ENCODE measurements at places on chromosomes 7 and 10.
A peak's percentile ranks its signal among the peaks of the same experiment; 100 is the strongest.

- no peak for DNase-seq
Observed at GRCh38 chr7:41190581-41190980, 512.3 kb downstream of the INHBA start.

GRCh38 chr7:85554236-85555178, 367.7 kb upstream of the SEMA3D start:
- DNase-seq: peak; percentile 44

DNA sequence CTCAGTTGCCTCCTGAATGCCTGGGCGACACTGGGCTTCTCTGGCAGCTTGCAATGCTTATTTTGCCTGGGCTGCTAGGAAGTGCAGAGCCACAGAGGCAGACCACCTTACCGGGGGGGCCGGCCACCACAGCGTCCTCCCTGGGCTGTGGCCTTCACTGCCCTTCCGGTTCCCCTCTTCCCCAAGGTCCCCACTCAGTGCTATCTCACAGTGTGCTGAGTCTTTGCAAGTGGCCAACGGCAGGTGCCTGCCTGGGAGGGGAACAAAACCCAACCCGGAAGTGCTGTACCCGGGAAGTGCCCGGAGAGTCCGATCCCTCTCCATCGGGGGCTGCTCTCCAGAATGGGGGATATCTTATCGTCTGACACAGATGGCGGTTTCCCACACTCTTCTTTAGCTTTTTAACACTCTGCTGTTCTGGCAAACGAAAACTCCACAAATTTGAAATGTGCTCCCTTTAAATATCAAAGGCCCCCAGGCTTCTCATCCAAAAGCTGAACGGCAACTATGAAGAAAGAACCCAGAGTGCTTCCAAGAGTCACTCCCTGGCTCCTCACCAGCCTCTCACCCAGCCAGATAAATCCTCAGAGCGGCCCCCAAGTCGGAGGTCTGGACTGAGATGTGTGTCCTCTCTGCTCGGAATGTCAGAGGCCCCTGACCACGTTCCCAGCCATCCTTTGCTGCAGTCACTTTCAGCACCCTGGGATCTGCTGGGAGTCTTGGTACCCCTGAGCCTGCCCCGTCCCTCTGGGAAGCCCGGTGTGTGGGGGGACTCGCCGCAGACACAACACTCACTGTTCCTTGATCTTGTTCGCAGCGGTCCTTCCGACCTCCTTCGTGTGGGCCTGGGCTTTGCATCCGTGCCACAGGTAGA, 165.1 kb downstream of the SVIL start:
- DNase-seq: no peak

DNA sequence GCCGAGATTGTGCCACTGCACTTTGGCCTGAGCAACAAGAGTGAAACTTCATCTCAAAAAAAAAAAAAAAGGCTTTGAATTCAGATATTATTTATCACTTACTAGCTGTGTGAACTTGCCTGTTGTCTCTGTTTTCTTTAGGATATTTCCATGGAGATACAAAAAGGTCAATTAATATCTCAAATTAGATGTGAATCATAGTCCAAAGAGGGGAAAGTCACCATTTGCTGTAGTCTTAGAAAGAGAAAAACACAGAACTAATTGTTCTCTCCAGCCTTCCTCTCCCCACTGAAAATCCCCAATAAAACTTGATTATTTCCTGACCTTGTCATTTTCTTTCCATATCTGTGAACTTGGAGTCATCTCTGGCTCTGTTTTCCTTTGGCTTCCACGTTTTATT, 21.2 kb downstream of the HEPACAM2 start:
- DNase-seq: no peak

GRCh38 chr10:77006836-77007511, 630.6 kb downstream of the KCNMA1 start:
- DNase-seq: no peak

GRCh38 chr7:7706101-7706511, 12.3 kb downstream of the RPA3 start:
- no peak for DNase-seq

DNA sequence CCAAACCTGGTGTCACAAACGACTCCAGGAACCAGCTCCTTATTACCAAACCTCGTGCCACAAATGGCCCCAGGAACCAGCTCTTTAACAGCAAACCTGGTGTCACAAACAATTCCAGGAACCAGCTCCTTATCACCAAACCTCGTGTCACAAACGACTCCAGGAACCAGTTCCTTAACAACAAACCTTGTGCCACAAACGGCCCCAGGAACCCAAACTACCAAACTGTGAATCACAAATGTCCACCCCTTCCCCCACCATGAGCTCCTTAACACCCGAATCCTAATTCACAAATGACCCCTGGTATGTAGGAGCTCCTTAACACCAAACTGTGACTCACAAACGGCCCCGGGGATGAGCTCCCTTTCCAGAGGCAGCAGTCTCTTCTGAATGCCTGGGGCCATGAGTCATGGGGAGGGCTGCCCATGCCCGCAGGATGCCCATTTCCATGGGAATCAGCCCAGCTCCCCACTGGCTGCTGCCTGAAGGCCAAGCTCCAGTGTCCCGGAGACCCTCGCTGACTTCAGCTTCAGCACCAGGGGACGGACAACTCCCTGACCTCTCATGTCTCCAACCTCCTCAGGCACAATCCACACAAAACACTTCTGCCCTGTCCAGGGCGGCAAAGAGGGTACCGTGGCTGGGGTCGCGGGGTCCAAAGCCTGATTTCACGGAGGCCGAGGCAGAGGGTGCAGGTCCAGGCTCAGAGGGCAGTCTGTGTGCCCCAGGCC, 213.1 kb downstream of the ELFN1 start:
- DNase-seq: no peak

GRCh38 chr10:49287689-49288340, 11.2 kb upstream of the C10orf71 start:
- DNase-seq: no peak

DNA sequence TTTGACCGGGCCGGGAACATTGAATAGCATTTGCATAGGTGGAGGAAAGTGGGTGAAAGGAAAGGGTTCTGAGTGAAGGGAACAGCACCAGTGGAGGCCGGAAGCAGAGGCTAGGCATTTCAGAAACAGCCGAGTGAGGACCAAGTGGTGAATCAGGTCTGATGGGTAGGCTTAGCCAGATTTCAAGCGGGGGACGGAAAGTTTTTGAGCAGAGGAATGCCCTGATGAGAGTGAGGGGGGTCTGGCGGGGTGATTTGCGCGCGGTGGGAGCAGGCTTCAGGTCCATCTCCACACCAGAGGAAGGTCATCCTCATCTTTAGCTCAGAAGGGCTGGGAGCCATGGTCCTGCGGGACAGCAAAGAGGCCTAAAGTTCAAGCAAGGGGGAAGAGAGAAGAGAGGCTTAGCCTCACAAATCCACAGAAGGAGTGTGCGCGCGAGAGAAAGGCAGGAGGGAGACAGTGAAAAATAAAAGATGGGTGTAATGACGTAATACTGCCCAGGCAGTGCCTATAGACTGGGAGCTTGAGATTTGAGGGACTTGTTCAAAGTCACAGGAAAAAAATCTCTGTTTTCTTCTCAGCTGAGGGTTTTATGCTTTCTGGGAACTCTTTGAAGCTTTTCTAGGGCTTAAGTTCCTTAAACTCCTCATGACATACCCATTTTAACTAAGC, 1.0 kb upstream of the DENND2A start:
- DNase-seq: no peak

- DNase-seq: no peak
Observed at GRCh38 chr10:129331839-129332220, 135.2 kb upstream of the MGMT start.

DNA sequence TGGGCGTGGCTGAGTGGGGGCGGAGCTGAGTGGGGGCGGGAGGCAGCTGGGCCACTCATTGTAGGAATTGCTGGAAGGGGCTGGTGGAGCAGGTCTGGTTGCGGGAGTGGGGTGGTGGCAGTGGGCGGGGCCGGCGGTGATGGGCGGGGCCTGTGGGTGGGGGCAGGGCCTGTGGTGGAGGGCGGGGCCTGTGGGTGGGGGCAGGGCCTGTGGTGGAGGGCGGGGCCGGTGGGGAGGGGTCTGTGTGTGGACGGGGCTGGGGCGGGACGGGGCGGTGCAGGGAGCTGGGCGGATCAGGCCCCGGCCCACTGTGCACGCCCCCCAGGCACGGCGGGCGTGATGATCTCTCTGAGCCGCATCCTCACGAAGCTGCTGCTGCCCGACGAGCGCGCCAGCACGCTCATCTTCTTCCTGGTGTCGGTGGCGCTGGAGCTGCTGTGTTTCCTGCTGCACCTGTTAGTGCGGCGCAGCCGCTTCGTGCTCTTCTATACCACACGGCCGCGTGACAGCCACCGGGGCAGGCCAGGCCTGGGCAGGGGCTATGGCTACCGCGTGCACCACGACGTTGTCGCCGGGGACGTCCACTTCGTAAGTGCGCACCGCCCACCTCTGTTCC, 14.0 kb downstream of the SLC29A4 start:
- no peak for DNase-seq

- DNase-seq: no peak
Observed at GRCh38 chr7:1873857-1874589, 203.9 kb downstream of the ELFN1 start.

- DNase-seq: no peak
Observed at GRCh38 chr10:51687296-51687695, 12.1 kb downstream of the CSTF2T start.
